A549 treated with RU486 at 1 μM for 4 hours (cell line): ENCODE measurements at places on chromosomes 2 and 18. TPM values are rescaled to one million over a fixed set of nuclear protein-coding genes. Genes with fewer than 3 reads are reported as not detected.

Gene UGT1A3
- 0.10 to 0.22 TPM (median 0.13 TPM) in 3 of 5 replicates, not detected in the others for total RNA-seq

Gene GCG
- total RNA-seq: not detected in 5 replicates

Gene POLE4
- total RNA-seq: 102 to 208 TPM (median 161 TPM) in 5 replicates

Gene NDUFAF7
- total RNA-seq: 15.6 to 20.7 TPM (median 19.8 TPM) in 5 replicates

Gene ADAM17
- 22.4 to 38.9 TPM (median 29.8 TPM) in 5 replicates for total RNA-seq

Gene FZD7
- 4.9 to 7.8 TPM (median 7.3 TPM) in 5 replicates for total RNA-seq

Gene PROM2
- 0.13 TPM in 1 of 5 replicates, not detected in the others for total RNA-seq

Gene DSG2
- total RNA-seq: 29.9 to 63.9 TPM (median 58.5 TPM) in 5 replicates

Gene GLS
- total RNA-seq: 167 to 286 TPM (median 190 TPM) in 5 replicates

Gene PDE1A
- 0.12 to 0.33 TPM (median 0.15 TPM) in 3 of 5 replicates, not detected in the others for total RNA-seq

Gene AKAIN1
- not detected in 5 replicates for total RNA-seq

Gene VIT
- not detected in 5 replicates for total RNA-seq

Gene ZSWIM2
- total RNA-seq: not detected in 5 replicates

Gene TTC27
- 24.0 to 28.8 TPM (median 25.2 TPM) in 5 replicates for total RNA-seq

Gene HOXD3
- 0.14 to 0.33 TPM (median 0.21 TPM) in 4 of 5 replicates, not detected in the other for total RNA-seq

Gene SH2D6
- total RNA-seq: 0.46 to 1.6 TPM (median 0.55 TPM) in 5 replicates

Gene SLC5A7
- not detected in 5 replicates for total RNA-seq

Gene CAPN13
- total RNA-seq: 0.07 to 0.08 TPM in 2 of 5 replicates, not detected in the others
